ENCODE measurements at places on chromosomes 13 and 19.

DNA sequence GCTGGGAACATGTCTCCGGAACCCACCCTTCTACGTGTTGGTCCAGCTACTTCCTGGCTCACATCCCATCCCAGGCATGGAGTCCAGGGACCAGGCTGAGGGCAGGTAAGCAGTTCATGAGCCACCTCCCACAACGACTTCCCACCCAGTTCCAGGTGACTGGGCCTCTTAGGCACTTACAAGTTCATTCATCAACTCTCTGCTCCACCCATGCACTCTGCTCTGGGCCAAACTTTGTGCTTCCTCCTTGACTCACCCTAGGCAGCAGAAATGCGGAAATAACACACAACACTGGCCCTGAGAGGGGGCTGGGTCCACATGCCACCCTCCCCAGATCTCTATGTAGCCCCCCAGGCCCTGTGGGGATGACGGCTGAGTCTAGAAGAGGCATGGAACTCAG, 20.5 kb downstream of the IQCN start:
- no peak for DNase-seq

DNA sequence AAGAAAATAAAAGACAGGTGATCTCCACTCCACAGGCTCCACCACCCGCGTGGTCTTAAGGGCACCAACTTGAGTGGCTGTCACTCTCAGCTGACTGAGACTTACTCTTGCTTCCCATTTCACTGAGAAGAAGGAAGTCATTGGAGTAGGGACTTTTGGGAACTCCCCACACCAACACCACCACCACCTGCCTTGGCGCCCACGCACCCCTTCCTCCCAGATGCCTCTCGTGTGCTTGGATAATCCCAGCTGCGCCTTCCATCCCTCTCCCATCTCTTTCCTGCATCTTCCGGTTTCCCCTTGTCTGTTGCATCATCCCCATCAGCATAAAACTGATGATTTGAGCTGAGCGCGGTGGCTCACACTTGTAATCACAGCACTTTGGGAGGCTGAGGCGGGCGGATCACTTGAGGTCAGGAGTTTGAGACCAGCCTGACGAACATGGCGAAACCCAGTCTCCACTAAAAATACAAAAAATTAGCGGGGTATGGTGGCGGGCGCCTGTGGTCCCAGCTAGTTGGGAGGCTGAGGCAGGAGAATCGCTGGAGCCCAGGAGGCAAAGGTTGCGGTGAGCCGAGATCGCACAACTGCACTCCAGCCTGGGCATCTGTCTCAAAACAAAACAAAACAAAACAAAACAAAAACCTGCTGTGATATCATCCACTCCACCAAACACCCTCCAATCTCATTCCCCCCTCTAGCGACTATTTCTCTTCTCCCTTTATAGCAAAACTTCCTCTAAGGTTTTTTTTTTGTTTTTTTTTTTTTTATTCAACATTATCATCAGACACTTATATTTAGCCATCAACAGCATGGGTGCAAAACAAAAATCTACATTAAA, 25.5 kb downstream of the AP2S1 start:
- no peak for DNase-seq

- DNase-seq, result no peak
These were observed 1.5 kb downstream of the CDC16 start for GRCh38 chr13:114236227-114236626.

- DNase-seq, result no peak
These were observed 193.1 kb downstream of the ZIC5 start for GRCh38 chr13:99778500-99778899.

GRCh38 chr19:50204811-50205675, 1.6 kb downstream of the MYH14 start:
- DNase-seq, result peak; percentile 90

DNA sequence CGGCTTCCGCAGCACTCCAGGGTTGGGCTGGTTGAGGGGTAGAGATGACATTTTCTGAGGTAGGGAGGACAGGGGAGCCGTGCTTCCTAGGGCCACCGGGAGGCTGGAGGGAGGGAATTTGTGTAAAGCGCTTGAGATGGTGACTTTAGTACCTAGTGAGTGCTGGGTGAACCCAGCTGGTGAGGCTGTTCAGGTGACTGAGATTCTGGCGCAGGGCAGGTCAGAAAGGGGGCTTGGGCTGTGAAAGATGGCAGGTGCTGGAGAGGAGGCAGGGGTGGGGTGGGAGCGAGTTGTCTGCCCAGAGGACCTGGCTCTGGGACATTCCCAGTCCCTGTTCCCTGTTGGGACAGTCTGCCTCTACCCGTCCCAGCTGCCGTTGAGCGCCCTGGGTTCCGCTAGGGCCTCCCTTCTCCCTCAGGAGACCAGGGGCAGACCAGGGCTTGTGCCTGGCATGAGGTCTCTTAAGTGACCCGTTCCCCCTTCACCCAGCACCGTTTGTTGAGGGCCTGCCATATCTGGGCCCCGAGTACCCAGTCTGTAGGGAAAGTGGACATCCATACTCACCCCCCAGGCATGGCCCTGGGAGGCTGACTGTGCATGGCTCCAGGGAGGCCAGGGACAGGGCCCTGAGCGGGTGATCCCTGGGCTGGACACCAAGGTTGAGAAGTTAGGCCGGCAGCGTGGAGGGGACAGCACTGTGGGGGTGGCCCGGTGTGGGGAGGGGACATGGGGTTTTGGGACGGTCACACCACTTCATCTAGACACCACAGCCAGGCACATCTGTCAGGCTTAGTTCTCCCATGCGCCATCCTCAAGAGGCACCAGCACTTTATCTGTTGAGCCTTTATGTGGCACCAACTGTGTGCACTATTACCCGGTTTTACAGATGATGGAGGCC, 5.0 kb downstream of the PTOV1 start:
- DNase-seq, result no peak

DNA sequence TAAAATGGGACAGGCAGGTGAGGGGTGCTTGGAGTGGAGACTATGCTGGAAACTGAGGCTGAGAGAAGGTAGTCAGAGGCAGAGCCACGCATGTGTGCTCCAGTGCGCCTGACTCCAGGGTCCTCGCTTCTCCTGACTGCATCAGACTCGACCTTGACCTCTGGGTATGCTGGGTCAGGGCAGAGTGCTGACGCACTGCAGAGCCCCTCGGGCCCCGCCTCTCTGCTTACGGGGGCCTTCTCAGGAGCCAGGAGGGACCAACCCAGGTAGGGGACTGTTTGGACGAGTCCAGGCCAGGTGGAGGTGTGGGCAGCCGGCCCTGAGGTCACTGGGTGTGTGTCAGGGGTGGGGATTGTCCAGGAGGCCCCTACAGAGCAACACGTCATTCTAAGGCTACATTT, 22.9 kb upstream of the SLC7A10 start:
- no peak for DNase-seq

GRCh38 chr19:49440439-49441209, 703 bp downstream of the SLC17A7 start:
- no peak for DNase-seq

GRCh38 chr19:17499648-17500446, 11.6 kb upstream of the PGLS start:
- no peak for DNase-seq

- DNase-seq, result no peak
These were observed 20.7 kb downstream of the GARRE1 start for GRCh38 chr19:34274827-34275625.

DNA sequence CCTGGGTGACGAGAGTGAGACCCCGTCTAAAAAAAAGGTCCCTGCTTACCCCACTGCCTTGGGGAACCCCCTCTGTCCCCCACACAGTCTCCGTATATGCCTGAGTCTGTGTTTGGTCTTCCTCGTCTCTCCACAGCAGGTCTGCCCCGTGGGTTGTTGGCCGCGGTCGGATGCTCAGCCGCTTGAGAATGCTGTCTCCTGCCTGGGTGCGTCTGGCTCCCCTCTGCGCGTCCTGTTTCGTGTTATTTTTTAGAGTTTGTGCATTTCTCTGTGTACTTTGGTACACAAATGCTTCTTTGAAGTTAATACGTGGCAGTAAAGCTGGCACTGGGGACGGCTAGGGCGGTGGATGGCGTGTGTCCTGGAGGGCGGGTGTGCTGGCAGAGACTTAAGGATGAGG, 34.9 kb downstream of the KDM4B start:
- DNase-seq, result no peak

- peak; percentile 44 for DNase-seq
These were observed 104.6 kb downstream of the SOX1 start for GRCh38 chr13:112171570-112171965.

DNA sequence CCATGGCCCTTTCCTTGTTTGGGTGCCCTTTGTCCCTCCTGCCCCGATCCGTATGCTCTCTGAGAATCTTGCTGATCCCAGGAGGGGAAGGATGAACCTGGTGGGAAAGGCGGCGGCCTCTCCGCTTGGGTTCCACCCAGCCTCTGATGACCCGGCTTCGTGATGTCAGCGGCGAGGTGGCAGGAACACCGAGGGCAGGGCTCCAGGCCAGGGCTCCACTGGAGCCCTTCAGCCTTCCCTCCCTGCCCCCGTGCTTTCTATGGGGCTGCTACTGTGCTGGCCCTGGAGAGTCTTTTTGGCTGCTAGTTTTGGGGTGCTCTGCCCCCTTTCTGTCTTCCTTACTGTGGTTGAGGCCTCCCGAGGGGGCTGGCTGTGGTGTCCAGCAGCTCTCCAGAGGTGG, 11.9 kb upstream of the LIN7B start:
- DNase-seq, result no peak

DNA sequence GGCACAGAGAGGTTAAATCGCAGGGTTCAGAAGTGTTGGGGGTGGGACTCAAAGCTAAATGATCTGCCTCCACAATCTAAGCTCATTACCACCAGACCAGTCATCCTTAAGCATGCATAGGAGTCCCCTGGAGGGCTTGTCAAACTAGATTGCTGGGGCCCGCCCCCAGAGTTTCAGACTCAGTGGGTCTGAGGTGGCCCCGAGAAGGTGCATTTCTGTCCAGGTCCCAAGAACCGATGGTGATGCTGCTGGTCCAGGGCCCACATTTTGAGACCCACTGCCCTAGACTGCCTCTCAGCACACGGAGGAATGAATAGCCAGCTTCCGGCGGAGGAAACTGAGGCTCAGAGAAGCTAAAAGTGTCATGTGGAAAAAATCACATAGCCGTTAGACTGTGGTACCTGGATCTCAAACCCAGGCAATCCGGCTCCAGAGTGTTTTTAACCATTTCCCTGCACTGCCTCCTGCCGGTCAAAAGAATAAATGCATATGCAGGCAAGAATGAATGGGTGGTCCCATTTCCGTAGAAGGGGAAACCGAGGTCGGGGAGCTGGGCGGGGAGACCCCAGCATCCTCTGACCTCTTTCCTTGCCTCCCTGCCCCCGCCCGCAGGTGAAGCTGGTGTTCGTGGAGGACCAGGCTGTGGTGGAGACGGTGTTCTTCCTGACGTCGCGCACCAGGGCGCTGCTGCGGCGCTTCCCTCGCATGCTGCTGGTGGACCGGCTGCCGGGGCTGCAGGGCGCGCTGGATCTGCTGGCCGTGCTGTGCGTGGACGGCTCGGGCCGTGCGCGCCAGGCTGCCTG, 23.8 kb downstream of the ZSWIM9 start:
- no peak for DNase-seq

- DNase-seq, result no peak
These were observed 98.9 kb upstream of the SGCG start for GRCh38 chr13:23081901-23082300.

DNA sequence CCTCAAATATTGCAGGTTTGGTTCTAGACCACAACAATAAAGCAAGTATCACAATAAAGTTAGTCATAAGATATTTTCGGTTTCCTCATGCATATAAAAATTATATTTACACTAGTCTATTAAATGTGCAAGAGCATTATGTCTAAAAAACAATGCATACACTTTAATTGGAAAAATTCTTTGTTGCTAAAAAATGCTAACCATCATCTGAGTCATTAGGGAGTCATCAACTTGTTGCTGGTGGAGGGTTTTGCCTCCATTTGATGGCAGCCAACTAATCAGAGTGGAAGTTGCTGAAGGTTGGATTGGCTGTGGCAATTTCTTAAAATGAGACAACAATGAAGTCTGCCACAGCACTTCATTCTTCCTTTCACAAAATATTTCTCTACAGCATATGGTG, 422.3 kb upstream of the GPC6 start:
- DNase-seq, result no peak

GRCh38 chr13:98488736-98489135, 88.2 kb downstream of the STK24 start:
- no peak for DNase-seq

DNA sequence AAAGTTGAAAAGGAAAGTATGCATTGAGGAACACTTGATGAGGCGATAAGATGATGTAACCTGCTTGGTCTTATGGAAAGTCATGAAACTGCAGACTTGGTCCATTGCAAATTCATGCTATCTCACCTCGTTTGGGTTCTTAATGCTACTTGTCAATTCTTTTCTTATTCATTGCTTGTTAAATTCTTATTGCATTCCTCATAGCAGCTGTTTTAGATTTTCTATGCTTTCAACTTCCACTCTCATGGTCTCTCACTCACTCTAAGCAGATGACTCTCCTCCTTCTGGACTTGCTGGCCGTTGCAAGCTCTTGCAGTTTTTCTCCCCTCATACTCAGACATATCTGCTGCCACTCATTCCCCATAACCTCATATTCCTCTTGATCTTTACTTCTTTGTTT, 67.8 kb upstream of the CSNK1A1L start:
- no peak for DNase-seq

GRCh38 chr13:21243045-21243897, 66.8 kb downstream of the MRPL57 start:
- no peak for DNase-seq

- DNase-seq, result peak; percentile 96
These were observed 559 bp upstream of the LENG9 start for GRCh38 chr19:54464044-54464629.

GRCh38 chr19:38047641-38048040, 140.6 kb downstream of the SIPA1L3 start:
- no peak for DNase-seq

GRCh38 chr19:53389978-53390377, 5.0 kb upstream of the ZNF765 start:
- no peak for DNase-seq

- DNase-seq, result no peak
These were observed 18.6 kb upstream of the AKT2 start for GRCh38 chr19:40303765-40304164.

GRCh38 chr13:58906329-58907007, 1257.3 kb downstream of the DIAPH3 start:
- no peak for DNase-seq

DNA sequence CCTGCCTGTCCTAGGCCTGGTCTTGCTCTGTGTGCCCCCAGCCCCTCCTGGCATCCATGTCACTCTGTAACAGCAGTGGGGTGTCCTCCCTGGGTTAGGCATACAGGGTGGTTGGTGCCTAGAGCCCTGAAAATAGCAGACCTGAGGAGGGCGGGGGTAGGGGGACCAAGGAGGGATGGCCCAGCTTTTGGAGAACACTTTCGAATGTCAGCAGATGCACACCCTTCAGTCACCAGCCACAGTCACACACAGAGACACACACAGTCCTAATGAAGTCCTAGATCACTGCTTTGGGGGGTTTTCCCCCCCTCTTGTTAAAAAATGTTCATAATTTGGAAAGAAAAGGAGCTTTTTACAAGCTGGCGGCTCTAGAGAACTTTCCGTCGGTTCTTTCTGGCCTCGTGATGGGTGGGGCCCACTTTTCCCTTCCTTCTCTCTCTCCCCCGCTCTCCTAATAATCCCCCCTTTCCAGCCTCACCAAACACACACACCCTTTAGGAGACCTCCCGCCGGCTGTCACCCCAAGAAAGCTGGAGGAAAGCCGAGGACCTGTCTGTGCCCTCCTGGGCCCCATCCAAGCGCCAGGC, 47.9 kb downstream of the LYL1 start:
- no peak for DNase-seq

- DNase-seq, result no peak
These were observed 20.3 kb upstream of the RFC3 start for GRCh38 chr13:33797622-33798021.

- no peak for DNase-seq
These were observed 112.3 kb downstream of the MIPEP start for GRCh38 chr13:23776698-23777574.

Measured in islet precursor cell (in vitro differentiated cells).